ENCODE measurements at places on chromosomes 2 and 18.

DNA sequence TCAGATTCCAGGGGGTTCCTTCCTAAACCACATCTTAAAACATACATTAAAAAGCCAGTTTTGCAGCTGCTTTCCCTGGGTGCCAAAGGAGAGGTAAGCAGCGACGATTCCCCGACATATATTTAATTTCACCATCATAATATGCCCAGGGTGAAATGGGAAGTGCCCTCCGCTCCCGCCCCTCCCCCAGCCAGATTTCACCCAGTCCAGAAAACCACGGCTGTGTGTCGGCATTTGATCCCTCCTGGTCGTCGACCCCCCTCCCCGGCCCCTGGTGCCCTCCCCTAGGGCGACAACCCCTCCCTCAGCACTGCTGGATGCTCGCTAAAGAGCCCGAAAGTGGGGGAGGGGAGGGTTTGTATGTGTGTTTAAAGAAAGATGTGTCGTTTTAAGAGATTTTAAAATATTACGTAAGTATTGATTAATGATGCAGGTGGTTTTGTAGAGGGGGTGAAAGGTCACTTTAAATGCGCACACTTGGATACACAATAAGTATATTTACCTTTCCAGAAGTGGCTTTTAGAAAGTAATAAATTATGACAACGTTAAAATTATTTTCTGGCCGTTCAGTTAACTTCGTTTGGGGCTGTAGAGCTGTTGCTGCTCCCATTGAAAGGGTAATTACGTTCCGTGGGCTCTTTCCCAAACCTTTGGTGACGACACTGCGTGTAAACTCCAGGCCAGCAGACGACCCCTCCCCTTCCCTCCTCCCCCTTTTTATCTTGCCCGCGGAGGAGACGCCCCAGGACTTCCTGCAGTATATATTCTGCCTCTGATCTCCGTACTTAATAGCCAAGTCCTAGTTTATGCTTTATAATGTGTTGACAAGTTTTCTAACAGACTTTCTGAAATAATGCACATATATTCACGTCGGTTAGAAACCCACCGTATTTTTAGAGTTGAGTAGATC is 3.4 kb upstream of the BCL11A start:
- DNase-seq, result no peak

- DNase-seq, result no peak
Measured at GRCh38 chr2:237196866-237197618, 111.4 kb downstream of the COPS8 start.

DNA sequence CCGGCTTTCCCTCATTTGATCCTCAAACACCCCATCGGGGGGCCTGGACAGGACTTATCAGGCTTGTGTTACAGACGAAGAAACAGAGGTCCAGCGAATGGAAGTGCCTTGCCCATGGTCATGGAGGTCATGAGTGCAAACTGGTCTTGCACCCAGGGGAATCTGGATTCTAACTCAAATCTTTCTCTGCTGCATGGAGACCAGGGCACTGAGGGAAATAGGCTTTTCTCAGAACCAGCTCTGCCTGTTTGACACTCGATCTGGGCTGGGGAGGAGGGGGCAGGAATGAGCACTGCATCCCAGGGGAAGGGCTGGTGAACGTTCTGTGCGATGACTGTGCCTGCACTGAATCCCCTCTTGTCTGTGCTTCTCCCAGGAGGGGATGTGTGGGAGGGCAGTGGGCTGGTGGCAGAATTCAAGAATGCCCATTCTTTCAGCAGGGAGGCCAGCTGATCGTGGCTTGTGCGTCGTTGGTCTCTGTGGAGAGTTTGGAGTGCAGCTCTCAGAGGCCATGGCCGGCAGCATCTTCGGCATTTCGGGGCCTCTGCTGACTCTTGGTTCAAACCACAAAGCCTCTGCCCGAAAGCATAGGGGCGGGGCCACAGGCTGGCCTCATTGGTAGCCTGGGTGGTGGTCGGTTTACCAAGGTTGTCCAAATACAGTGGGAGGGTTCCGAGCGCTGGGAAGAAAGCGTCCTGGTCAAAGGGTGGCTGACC is 171.6 kb downstream of the DDX1 start:
- no peak for DNase-seq

DNA sequence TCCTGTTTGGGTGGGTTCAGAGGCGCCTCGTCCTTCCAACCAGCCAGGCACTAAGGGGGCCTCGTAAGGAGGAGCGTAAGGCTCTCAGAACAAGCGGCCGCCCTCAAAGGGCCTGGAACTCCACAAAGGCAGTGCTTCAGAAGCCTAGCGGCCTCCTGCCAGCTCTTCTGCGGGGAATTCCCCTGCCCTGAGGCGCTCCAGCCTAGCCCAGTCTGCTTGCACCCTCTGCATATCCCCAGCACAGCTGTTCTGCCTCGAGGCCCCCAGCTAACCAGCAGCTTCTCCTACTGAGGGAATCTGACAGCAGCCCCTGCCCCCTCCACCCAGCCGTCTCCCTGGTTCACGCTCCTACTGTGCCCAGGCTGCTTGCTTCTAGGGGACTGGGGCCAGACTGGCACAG is 265.9 kb downstream of the TFCP2L1 start:
- no peak for DNase-seq

GRCh38 chr2:773256-774160 is 96.3 kb upstream of the TMEM18 start:
- no peak for DNase-seq

DNA sequence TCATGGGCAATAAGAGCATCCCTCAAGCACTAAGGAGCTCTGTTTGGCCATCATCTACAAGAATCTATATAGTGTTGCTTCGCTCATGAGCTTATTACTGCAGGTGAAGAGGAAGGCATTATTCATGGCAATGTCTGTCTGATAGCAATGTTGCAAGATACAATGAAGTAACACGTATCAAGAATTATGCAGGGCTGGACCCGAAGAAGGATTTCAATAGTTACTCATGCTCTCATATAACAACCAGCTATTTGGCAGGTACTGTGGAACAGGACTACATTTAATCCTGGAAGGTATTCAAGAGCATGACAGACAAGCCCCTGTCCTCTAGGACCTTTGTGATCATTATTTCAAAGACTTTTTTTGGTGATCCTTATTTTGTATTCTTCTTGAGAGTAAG is 109.6 kb downstream of the LAMA3 start:
- no peak for DNase-seq

GRCh38 chr2:14480120-14480519 is 152.4 kb upstream of the LRATD1 start:
- DNase-seq, result no peak

DNA sequence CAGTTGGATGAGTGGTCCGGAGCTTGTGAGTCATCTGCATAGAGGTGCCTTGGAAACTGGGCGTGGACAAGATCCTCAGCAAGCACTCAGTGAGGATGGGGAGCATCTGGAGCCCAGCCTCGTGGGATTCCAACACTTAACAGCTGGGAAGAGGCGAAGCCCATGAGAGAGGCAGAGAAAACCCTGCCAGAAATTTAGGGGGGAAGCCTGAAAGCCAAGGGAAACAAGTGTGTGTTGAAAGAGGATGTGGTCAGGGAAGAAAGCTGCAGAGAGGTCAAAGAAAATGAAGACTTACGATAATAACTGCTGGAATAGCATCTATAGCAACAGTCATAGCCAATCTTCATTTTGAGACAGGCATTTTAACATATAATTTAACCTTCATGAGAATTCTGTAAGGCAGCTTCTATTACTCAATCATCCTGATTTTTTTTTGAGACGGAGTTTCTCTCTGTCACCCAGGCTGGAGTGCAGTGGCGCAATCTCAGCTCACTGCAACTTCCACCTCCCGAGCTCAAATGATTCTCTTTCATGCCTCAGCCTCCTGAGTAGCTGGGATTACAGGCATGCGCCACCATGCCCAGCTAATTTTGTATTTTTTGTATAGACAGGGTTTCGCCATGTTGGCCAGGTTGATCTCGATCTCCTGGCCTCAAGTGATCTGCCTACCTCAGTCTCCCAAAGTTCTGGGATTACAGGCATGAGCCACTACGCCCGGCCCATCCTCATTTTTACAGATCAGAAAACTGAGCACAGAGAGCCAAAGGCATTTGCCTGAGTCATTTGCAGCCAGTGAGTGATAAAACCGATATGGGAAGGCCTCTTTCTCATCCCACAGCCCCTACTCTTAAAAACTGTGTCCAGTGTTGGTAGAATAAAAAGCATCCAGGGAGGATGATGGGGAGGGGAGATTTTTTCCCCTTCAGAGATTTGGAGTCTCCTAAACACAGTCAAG is 214.4 kb upstream of the EPAS1 start:
- DNase-seq, result no peak

DNA sequence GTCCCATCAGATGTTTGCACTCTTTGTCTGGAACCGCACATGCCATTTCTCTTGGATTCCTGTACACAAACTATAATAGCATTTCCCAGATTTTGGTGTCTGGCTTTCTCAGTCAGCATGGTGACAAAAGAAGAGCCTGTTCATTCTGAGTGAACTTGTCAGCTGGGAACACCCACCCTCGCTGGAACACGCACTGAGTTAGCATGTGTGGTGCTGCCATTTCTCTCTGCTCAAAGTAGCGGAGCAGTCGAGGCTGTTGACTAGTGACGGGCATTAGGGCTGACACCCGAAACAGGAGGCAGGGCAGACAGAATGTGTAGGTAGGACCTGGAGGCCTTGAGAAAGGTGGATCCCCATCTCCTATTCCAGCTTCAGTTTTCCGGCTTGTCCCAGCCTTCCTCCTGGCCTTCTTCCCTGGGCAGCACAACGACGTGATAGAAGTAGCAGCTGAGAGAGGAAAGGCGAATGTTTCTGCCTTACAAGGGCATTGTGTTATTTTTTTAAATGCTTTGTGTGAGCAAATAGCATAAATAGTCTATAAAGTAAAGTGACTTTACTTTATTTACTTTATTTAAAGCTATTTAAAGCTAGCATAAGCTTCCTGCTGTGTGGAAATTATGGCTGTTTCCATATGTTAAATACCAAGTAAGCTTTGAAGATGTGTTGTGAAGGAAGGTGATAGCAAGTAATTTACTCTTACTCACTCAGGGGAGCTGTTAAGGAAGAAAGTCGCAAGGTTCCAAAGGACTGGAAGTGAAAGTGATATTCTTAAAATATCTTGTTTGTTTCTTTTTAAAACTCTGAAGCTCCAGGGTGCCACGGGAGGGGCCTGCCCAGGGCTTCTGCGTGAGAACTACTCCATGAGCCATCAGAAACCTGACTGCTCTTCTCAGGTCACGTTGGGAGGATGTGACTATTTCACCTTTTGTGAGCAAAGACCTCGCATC is 272.6 kb downstream of the NEDD4L start:
- no peak for DNase-seq

Data from T-helper 2 cell (primary cell).